Uterus (tissue), 4 donors: ENCODE measurements at places on chromosomes 4 and X.
A peak's percentile ranks its signal among the peaks of the same experiment; 100 is the strongest.

DNA sequence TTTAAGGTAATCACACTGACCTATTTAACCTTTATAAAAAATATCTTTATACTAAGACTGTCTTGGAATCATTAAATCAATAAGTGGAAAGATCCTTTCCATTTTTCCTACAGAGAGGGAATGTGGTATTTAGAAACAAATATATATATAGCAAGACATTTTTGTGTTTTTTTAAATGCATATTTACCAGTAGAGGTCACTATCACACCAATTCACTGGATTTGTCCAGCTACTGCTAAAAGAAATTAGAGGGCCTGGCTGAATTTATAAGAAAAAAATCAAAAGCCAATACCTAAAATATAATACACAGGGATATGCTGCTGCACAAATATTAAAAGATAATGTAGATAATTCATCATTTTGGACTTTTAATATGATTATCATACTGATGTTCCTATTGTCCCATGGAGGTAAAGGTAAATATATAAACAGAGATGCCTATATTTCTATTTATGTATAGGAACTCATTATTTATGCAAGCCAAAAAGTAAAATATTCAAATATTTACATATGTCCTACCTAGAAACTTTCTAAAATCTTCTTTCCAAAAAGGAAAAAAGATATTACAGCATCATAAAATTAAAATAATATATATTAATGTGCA, 69.5 kb downstream of the PDE5A start:
- no peak for DNase-seq

DNA sequence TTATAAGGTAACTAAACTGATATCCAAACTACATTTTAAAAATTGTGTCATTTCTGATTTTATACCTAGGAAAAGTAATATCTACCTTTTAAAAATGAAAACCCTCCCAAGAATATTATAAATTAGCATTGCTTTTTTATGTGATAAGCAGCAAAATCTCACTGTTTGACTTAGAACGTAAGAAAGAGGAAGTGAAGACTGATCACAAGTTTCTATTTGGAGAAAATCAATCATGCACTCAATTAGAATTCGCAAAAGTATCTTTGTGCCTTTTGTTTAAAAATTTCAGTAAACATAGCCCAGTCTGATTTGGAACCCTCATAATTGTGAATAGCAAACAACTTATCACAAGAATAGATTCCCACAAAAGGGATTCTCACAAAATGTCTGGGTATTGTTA, 142.7 kb downstream of the TENM3 start:
- no peak for DNase-seq

DNA sequence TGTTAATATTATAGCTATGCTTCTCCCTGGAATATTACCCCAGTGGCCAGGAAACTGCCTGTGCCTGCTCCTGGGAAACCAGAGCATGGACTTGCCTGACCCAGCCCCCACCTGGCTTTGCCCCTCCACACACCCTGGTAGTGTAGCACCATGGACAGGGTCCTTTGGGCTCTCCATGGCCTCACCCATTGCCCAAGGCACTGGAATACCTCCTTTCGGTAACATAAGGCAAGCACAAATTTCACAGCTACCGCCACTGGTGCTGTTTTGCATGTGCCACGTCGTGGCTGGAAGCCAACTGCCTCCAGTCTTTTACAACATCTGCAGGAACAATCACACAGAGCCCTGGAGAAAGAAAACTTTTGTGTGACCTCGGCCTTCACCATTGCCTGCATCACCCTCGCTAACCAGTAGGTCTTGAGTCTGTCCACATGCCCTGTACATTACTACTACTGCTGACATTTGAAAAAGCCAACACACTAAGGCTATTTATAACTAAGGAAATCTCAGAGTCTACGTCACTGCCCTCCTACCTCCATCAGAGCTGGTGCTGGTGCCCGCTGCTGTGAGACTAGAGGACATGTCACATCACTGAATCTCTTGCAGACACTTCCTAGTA, 47.7 kb downstream of the HPGD start:
- DNase-seq, result no peak

GRCh38 chrX:55709735-55710134, 7.8 kb upstream of the RRAGB start:
- no peak for DNase-seq

DNA sequence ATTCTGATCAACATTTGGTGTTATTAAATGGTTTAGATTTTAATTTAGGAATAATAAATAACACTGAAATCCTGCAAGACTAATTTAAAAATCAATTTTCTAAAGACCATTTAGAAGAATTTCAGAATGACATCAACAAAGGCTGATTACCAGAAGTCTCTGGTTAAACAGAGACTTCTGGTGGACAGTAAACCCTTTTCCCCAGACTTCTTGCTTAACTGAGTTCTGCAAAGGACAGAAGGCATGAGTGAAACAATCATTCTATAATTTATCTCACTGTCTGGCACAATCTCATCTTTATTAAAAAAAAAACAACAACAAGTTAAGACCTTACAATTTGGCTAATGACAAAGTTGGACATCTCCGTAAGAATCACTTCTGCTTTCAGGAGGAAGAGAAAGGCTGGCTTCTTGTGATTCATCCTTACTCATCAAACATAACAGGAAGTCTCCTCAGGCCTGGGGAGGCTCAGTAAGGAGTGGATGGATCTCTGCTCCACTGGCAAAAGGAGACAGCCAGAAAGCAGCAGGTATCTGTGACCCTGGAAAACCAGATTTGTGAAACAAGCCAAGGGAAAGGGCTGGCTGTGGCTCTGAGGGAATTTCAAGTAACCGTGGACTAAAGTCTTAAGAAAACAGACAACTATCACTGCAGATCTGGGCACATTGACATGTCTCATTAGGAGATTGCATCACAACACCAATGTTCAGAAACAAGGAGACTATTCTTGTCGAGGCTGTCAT, 908 bp upstream of the TLR6 start:
- DNase-seq, result peak; percentile 31

GRCh38 chrX:122666601-122667000, 517.5 kb upstream of the GRIA3 start:
- DNase-seq, result no peak

- no peak for DNase-seq
Measured at GRCh38 chrX:9864011-9864410, 77.8 kb downstream of the SHROOM2 start.

- no peak for DNase-seq
Measured at GRCh38 chr4:55770662-55771061, 48.9 kb upstream of the EXOC1L start.

- DNase-seq, result no peak
Measured at GRCh38 chr4:185144601-185145240, 1.7 kb downstream of the SLC25A4 start.

- DNase-seq, result no peak
Measured at GRCh38 chr4:111905511-111905910, 239.7 kb upstream of the FAM241A start.

DNA sequence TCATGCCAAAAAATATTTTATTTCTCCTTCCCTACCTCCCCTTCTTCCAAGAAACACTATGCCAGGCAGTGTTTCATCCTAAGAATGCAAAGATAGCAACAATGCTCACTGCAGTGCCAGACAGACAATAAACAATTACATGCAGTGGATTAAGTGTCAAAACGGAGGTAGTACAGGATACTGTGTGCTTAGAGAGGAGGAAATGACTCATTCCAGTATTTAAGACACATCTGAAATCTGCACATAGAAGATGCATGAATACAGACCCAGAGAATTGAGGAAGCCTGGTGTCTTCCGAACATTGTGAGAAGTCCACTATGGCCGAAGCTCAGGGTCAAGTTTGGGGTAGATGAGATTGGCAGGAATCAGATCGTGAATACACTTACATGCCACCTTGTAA, 326.4 kb downstream of the PPP3CA start:
- no peak for DNase-seq

DNA sequence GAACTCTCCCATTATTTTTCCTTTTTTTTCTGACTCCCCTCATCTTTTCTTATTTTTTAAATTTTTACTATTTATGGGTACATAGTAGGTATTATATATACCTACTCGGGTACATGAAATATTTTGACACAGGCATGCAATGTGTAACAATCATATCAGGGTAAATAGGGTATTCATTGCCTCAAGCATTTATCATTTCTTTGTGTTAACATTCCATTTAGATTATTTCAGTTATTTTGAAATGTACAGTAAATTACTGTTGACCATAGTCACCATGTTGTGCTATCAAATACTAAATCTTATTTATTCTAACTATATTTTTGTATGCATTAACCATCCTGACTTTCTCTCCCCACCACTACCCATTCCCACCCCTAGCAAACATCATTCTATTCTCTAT, 33.8 kb upstream of the SLIT2 start:
- no peak for DNase-seq

DNA sequence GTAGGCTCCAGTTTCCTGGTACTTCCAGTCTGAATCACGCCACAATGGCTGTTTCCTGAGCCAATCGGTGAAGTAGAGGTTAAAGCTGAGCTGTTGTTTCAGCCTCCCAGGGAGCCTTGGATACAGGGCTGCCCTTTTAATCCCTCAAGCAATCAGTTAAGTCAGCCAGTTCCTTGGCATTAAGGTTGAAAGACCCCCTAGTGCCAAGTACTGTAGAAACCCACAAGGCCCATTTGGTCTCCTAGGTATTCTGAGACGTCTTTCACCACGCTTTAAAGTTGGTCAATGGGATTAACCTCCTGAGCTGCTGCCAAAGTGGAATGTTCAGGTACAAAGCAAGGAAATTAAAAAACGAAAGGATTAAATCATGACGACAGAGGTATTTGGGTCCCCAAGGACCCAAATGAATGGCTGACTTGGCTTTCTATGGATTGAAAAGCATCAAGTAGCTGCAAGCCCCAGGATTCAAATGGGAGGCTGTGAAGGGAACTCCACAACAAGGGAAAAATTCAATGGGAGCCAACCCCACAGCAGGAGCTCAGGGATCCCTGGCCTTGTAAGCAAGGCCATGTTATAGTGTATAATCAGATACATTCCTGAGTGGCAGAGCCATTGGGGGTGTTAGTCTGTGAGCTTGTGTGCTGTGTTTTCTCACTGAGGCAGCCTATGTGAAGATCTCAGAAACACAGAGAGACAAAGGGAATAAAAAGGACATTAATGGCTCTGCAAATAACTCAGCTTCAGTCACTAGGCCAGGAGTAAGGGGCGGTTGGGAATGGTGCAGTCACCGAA, 86.0 kb downstream of the ATG4A start:
- no peak for DNase-seq

GRCh38 chr4:184404047-184404446, 70.3 kb downstream of the IRF2 start:
- no peak for DNase-seq

DNA sequence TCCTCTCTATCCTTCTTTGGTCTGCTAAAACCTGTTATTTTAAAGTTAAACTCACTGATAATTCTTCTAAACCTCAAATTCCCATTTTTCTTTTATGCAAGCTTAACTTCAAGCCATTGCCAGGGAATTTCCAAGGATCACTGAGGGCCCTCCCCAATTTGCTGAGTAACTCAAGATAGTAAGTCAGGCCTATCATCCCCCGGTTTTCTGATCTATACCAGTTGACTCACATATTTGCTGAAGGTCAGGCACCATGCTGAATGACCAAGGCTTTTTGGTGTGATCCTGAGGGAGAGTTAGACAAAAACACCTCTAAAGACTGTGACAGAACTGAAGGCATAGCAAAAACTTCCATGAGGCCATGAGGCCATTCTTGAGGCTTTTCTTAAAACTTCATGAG, 1301.9 kb downstream of the PCDH7 start:
- DNase-seq, result no peak

DNA sequence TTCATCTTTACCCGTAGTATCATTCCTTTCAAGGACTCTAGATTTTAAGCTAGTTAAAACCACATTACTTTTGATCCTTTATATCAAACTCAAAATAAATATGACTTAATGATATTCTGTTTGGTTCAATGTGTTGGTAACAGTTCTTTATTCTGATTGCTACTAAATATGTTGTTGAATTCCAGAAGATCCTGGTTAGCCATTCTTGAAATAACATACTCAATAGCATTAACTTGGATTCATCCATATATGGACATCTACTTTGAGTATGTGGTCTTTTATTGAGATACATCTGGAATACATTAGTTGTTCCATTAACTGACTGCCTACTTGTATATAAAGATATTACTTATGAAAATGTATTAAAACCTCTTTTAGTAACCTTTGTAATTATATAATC, 27.5 kb upstream of the PCDH18 start:
- no peak for DNase-seq

DNA sequence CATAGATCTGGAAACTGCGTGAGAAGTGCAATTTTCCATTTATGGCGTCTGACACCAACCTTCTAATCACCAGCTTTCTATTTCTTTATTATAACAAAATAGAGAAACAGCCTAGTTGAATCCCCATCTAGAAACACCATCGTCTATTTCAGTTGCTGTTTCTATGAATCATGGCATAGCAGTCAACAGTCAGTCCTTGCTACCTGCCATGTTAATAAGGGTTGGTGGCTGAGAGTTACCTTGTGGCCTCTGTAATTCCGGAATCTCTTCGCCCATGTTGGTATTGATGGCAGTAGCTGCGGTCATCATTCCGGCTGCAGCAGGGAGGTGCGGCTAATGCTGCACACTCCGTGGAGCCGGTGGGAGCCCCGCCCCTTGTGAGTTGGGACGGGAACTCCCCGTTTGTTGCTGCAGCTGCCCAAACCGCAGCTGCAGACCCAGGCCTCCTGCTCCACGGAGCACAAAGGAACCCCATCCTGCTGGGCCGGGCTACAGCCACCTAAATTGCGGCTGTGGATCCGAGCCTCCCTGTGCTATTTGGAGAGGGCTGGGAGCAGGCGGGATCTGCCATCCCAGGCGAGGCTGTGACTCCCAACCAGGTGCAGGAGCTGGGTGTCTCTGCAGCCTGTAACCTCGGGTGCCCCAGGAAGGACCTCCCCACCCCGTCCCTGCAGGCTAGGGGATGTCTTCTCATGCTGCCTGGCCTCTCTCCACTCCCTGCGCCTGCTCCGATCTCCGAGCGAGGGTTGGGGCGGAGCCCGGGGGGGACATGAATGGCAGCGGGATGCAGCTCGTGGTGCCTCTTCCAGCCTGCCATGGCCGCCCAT, 115.4 kb upstream of the STK26 start:
- no peak for DNase-seq

DNA sequence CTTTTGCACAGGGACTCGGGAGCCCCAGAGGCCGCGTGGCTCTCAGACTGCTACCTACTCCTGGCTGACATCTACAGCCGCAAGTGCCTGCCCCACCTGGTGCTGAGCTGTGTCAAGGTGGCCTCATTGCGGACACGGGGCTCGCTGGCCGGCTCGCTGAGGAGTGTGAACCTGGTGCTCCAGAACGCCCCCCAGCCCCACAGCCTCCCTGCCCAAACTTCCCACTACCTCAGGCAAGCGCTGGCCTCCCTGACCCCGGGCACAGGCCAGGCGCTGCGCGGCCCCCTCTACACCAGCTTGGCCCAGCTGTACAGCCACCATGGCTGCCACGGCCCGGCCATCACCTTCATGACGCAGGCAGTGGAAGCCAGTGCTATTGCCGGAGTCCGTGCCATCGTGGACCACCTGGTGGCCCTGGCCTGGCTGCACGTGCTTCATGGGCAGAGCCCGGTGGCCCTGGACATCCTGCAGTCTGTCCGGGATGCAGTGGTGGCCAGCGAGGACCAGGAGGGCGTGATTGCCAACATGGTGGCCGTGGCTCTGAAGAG, 28.8 kb downstream of the SH3TC1 start:
- no peak for DNase-seq

- DNase-seq, result no peak
Measured at GRCh38 chr4:139791681-139792080, 126.1 kb downstream of the MGST2 start.

- no peak for DNase-seq
Measured at GRCh38 chr4:8026453-8026852, 86.8 kb upstream of the AFAP1 start.
